ENCODE measurements at places on chromosomes 1 and 21.

- no peak for DNase-seq
These were observed 37.4 kb upstream of the SLC30A1 start for GRCh38 chr1:211616231-211616964.

DNA sequence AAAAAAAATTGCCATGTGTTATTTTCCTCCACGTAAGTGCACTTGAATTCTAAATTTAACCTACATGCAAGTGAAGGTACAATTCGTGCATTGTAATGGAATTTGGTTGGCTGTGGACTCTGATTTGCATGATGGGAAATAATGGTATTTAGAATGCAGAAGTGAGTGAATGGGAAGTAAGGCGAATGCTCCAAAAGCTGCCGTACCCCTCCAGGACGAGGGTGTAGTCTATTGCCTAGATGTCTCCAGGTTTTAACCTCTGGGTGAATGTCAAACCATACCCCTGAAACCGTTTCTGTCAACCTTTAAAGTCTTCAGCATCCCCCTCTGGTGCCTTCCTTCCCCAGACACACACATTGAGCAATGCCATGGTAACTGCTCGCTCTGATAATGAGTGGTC, 44.5 kb downstream of the KIAA0040 start:
- DNase-seq, result no peak

- DNase-seq, result no peak
These were observed 83.6 kb downstream of the ITPKB start for GRCh38 chr1:226655251-226656163.

DNA sequence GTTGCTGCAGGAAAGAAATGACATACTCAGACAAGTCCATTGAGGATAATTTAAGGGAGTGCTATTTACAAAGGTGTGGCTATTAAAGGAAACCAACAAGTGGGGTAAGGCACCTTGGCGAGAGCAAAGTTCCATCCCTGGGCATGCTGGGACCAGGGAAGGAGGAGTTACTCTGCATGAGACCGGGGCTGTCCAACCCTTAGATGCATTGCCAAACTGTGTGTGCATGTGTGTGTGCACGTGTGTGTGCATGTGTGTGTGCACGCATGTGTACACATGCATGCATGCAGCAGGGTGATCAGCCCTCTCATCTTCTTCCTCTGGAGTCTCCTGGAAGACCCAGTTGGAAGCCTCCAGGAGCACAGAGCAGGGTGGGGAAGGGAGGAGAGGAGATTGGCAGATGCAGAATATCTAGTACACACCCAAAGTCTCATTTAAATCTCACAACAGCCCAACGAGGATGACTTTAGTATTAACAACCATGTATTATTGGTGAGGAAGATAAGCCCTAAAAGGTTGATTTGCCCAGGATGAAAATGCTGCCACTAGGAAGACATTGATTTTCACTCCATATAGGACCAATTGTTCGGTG, 72.2 kb upstream of the CD34 start:
- DNase-seq, result no peak

DNA sequence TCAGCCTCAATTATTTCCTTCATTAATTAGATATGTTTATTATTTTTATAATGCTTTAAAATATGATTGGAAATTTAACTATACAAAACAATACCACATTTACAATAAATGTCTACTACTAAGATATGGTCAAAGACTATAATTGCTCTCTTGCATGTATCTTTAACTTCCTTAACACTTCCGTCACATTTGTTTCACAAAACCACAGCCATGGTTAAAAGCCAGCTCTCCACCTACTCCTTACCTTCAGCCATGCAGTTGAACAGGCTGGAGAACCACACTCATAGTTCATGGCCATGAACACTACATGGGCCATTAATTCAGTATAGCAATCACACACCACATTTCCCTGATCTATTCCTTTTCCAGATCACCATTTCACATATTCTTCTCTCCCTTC, 72.2 kb downstream of the NME7 start:
- DNase-seq, result no peak

- DNase-seq, result no peak
These were observed 2.7 kb downstream of the HNRNPU start for GRCh38 chr1:244861683-244862082.

GRCh38 chr1:35590476-35591040, 17.4 kb downstream of the TFAP2E start:
- DNase-seq, result no peak

DNA sequence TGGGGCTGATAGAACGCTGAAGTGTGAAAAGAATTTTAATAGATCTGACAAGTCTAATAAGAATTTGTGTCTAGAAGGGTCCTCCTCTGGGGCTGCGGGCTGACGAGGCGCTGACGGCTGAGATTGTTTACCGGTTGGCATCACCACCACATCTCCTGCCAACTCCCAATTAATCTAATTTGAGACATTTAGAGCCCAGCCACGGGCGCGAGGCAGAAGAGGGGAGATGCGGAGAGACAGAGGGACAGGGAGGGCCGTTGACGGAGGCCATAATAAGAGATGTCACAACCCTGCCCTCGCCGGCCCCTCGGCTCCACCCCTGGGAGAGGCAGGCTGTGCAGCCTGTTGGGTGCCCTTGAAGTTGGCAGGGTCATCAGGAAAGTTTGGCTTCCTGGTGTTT, 109.3 kb downstream of the PAX7 start:
- no peak for DNase-seq
